GM18507 (cell line): ENCODE measurements at places on chromosomes 5 and 9.

DNA sequence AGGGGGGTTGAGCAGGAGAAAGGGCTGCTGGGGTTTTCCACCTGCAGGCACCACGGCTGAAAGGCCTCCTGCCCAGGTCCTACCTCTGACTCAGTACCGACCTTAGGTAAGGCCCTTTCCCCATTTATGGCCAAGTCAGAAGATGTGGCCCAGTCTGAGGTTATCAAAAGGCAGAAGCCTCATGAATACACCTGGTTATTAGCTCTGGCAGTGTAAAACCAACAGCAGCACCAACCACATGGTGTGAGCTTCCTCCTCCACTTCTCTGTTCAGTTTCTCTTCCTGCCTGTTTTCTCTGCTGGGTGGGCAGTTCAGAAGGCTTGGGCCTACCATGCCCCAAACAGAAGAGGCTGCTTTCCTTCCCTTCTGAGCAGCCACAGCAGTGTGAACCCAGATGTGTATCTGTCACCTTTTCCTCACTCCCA lies 86.9 kb downstream of the UGCG start:
- DNase-seq: no peak

DNA sequence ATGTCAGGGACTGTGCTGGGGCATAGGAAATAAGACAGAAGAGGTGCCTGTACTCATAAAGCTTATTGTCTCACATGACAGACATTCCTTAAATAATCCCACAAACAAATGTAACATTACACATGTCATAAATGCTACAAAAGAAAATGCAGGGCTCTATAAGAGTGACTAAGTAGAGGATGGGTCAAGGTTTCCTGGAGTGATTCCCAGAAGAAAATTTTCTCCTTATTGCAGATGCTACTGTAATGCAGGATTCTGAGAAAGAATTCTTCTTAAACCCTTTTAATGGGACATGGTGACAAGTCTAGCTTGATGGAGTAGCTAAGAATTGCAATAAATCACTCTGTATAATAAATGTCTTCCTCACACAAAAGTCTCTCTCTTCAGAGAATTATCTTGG lies 55.7 kb downstream of the SH3TC2 start:
- DNase-seq: no peak

- no peak for DNase-seq
Measured at GRCh38 chr9:99850736-99851499, 29.2 kb downstream of the NR4A3 start.

DNA sequence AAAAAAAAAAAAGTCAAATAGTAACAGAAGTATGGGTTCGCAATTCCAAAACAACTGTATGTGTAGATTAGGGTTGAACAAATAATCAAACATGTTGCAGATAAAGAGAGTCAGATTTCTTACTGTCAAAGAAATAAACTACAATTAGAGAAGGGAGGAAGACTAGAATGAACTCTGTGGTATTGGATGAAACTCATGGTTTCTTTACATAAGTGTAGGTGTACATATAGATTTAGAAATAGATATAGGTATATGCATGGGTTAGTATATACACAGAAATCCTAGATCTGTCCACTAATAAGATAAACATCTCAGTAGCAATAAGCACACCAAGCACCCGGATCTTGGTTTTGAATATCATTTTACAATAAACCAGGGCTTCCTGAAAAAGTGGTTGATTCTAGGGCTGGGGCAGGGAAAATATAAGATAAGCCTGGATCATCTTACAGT lies 21.3 kb downstream of the DTWD2 start:
- no peak for DNase-seq

DNA sequence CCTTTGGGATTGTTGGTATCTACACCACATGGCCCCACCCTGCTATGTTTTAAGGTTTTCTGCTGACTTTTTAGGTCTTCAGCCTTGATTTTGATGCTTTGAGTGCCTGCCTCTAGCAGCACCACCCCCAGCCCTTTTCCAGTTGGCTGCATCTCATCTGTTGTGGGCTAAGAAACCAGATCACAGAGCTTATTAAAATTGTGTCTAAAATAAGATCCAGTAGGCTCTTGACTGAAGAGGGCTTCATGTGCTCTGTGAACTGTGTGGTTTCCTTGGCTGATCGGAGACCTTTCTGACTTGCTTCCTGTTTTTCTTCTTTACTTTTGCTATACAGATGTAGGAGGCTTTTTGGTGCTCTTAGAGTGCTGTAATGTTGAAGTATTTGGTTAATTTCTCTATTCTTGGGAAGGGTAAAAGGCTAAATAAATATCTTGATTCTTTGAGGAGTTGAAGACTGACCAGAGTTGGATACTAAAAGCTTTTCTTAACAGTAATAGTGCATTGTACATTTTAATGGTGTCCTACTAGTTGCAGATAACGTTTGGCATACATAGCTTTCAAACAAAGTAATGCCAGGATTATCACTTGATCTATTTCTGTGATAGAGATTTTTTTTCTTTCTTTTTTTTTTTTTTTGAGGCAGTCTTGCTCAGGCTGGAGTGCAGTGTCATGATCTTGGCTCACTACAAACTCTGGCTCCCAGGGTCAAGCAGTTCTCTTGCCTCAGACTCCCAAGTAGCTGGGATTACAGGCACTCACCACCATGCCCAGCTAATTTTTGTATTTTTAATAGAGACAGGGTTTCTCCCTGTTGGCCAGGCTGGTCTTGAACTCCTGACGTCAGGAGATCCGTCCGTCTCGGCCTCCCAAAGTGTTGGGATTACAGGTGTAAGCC lies 4.5 kb downstream of the UBE2D2 start:
- DNase-seq: peak; percentile 45

DNA sequence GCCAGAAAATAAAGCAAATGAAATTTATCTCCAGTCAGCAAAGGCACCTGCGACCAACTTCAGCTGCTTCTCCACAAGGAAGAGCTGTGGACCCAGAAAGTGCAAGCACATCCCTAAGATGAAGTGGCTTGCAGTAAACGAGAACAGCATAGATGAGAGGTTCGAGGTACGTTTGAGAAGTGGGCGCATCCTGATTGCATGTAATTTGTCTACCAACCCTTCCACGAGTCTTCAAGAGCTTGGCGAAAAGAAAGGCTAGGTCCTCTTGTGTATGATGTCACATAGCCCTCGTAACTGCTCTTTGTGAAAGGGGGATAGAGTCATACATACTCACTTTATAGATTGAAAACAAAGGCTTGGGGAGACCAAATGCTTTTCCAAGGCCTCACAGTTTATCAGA lies 6.0 kb upstream of the LCP2 start:
- no peak for DNase-seq

- no peak for DNase-seq
Measured at GRCh38 chr5:18370531-18370930, 736.3 kb downstream of the TAF11L14 start.

DNA sequence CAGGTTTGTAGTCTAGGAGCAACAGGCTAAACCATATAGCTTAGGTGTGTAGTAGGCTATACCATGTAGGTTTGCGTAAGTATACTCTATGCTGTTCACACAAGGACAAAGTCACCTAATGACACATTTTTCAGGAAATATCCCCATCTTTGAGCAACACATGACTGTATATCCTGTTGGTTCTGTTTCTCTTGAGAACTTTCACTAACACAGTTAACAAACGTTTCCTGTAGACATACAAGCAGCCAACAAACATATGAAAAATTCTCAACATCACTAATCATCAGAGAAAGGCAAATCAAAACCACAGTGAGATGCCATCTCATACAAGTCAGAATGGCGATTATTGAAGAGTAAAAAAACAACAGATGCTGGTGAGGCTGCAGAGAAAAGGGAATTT lies 68.2 kb downstream of the NR2F1-AS1 start:
- no peak for DNase-seq

GRCh38 chr9:116566677-116567488 lies 120.2 kb upstream of the TRIM32 start:
- DNase-seq: no peak

DNA sequence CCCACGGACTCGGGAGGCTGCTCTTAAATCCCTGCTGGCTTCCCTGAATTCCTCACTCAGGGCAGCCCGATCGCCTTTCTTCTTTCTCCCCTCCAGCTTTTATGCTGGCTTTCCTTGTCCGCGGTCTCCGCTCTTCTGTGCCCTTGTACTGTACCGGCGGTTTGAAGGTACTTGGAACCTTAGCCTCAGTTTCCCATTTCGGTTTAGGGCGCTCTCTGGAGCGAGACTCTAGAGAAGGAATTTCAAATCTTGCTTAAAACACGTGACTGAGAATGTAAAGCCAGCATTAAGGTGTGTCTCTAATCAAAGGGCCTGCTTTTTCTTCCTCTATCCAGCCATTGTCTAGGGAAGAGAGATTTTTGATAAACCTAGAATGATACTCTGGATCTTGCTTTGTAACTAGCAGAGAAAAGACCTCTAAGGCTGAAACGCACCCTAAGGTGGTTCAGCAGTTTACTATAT lies 650 bp downstream of the GPR107 start:
- DNase-seq: no peak

DNA sequence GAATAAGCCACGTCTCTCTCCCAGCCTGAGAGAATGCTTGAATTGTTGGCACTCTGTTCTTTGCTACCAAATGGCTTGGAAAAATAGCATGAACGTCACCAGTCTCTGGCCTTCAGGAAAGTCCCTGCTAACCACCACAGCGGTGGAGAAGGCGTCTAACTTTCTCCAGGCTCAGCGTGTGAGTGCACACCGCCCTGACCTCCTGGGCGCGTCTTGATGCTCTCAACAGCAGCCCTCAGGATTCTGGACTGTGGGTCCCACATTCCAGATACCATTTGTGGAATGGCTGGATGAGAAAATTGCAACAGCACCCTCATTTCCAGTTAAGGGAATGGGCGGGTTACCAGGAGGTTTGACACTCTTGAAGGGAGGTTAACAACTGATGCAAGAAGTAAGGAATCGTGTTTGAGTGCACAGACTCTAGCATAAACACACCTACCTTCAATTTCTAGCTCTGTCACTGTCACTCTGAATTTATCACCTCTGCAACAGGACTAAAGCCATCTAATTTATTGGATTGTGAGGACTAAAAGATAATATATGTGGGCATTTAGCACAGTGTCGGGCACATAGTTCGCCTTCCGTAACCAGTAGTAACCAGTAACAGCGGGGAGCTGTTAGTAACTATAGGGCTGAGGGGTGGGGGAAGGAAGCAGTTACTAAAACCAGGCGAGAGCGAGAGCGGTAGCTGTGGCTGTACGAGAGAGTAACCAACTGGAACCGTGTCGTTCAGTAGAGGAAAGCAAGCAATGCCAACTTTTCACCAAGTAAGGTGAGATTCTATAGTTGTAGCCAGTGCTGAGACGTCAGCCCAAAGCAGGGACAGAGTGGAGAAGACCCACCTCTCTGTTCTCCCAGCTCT lies 807 bp upstream of the PLGRKT start:
- DNase-seq: no peak

- no peak for DNase-seq
Measured at GRCh38 chr9:14058325-14058688, 255.6 kb downstream of the NFIB start.

DNA sequence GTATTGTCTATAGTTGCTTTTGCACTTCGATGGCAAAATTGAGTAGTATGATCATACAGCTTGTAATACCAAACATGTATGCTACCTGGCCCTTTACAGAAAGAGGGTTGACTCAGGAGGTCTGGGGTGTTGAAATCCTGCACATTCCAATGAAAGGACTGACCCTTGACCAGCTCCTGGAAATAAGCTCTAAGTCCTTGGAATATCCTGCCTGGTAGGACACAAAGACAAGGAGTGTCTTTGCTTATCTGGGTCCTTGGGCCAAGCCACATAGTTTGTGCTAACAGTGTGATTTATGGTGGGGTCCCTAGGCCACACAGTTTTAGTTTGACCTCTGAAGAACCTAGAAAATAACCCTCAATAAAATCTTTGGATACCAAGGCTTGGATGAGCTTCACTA lies 89.3 kb upstream of the FTMT start:
- DNase-seq: no peak

- DNase-seq: no peak
Measured at GRCh38 chr9:83622433-83622938, 457 bp upstream of the IDNK start.

DNA sequence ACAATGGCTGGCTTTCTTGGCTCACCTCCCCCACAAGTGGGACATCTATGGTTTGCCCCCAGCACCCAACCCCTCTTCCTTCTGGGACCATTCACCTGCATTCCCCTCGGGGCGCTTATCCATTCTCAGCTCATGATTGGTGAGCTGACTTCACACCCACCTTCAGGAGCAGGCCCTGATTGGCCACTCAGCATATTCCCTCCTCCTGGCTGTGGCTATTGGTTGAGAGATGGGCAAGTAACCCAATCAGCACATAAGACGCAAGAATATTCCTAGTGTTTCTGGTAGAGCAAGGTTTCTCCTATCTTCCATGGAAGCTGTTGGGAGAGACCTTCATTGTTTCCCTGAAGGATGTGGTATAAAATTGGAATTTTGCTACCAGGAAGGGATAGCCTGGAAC lies 22.7 kb upstream of the UNC5A start:
- DNase-seq: no peak

DNA sequence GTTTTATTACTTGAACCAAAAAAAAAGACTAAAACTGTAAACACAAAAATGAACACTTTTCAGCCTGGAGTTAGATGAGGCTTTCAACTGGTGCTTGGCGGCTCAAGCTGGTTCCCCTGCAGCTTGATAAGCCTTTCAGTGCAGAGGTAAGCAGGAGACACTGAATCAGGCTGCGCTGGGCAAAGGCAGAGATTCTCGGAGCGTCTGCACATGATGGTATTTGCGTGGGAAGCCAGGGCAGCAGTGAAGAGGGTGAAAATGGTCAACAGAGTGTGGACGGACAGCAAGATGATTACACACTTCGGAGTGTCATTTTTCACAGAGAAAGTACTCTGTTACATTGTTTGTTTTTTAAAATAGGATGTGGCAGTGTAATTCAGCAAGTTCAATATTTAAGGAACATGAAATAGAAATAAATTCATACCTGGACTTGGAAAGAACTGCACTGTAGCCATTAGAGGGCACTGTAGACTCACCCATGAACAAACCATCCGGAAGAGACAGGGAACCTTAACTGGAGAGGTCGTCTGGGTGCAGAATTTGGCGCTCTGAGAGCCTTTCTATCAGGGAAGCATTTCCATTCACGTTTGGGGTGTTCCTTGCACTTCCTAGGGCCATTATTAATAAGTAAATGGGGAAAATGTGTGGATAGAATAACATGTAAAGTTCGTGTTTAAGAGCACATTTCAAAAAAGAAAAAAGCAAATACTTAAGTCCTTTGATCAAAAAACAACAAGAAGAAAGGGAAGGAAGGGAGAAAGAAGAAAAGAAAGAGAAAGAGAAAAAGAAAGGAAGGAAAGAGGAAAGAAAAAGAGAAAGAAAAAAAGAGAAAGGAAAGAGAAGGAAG lies 69.8 kb downstream of the ICE1 start:
- DNase-seq: peak; percentile 18

GRCh38 chr9:20398536-20399338 lies 223.6 kb downstream of the MLLT3 start:
- DNase-seq: no peak

DNA sequence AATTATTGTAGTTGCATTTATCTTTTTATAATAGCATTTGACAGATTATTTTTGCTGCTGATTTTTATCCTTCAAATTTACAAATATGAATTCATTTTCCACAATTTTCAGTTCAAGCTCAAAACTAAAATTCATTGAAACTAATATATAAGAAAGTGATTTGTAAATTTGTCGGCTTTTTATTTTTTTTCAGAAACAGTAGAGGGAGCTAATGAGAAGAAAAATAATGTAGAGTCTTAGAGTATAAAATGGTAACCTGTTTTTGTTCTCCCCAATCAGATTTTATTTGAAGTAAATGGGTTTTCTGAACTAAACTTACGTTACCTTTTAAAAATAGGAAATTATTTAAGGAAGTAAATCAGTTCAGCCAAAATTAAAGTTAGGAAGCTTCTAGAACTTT lies 19.2 kb downstream of the PRRC1 start:
- no peak for DNase-seq
